IPS DF 6.9 (cell line): ENCODE measurements at places on chromosomes 11 and 22.

GRCh38 chr11:114079511-114080065, 20.1 kb downstream of the ZBTB16 start:
- H3K27me3 ChIP-seq, result peaks cover 12% of the 10 kb centered on the region; the same call in 1 of the 2 replicates
- no peak overlapping the region for H3K4me3 ChIP-seq
- H3K4me1 ChIP-seq, result peaks cover 4% of the 10 kb centered on the region
- no peak for DNase-seq
- H3K27ac ChIP-seq, result no peak overlapping the region
- no peaks in the 10 kb centered on the region; the same call in 1 of the 2 replicates for H3K36me3 ChIP-seq

- no peak overlapping the region for H3K4me3 ChIP-seq
- no peaks in the 10 kb centered on the region for H3K36me3 ChIP-seq
- H3K27ac ChIP-seq, result no peak overlapping the region
- H3K4me1 ChIP-seq, result no peaks in the 10 kb centered on the region
- DNase-seq, result no peak
Observed at GRCh38 chr11:117075186-117075585, 23.0 kb downstream of the SIK3 start.

GRCh38 chr11:5232176-5232575, 2.1 kb downstream of the HBD start:
- no peak for DNase-seq
- H3K27me3 ChIP-seq, result no peaks in the 10 kb centered on the region
- no peak overlapping the region for H3K4me3 ChIP-seq
- no peak overlapping the region for H3K27ac ChIP-seq
- H3K36me3 ChIP-seq, result no peaks in the 10 kb centered on the region
- H3K4me1 ChIP-seq, result no peaks in the 10 kb centered on the region

GRCh38 chr11:11430431-11430830, 77.4 kb upstream of the CSNK2A3 start:
- H3K4me3 ChIP-seq, result no peak overlapping the region
- no peaks in the 10 kb centered on the region for H3K27me3 ChIP-seq
- H3K4me1 ChIP-seq, result no peaks in the 10 kb centered on the region
- H3K36me3 ChIP-seq, result no peaks in the 10 kb centered on the region
- no peak overlapping the region for H3K27ac ChIP-seq
- DNase-seq, result no peak

GRCh38 chr11:3609416-3610265, 32.2 kb downstream of the ART5 start:
- H3K36me3 ChIP-seq, result no peaks in the 10 kb centered on the region
- H3K27ac ChIP-seq, result no peak overlapping the region
- DNase-seq, result peak; percentile 48
- no peak overlapping the region for H3K4me3 ChIP-seq
- H3K4me1 ChIP-seq, result no peaks in the 10 kb centered on the region

DNA sequence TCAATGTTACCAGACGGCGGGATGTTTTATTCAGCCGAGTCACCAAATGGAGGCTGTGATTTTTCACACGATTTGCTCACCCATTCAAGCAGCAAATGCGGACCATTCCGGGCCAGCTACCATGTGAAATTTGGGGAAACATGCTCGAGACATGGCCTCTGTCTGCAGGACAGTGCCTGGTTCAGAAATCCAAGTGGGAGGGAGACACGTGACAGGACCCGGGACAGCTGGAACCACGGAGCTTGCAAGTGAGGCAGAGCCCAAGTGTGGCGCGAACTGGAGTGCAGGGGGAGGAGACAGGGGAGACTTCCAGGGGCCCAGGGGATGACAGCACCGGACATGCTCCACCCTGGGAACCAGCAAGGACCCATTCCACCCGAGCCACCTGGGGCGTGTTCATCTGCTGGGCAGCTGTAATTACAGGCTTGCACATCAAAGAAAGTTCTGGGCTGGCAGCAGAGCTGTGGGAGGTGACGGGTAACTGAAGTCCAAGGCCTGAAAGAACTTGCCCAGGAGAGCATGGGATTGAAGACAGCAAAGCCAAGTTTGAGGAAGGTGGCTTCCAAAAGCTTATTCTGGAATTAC, 16.5 kb downstream of the CERK start:
- H3K4me3 ChIP-seq, result no peak overlapping the region
- H3K27ac ChIP-seq, result no peak overlapping the region
- H3K36me3 ChIP-seq, result peaks cover 3% of the 10 kb centered on the region; the same call in 1 of the 2 replicates
- no peaks in the 10 kb centered on the region for H3K4me1 ChIP-seq

DNA sequence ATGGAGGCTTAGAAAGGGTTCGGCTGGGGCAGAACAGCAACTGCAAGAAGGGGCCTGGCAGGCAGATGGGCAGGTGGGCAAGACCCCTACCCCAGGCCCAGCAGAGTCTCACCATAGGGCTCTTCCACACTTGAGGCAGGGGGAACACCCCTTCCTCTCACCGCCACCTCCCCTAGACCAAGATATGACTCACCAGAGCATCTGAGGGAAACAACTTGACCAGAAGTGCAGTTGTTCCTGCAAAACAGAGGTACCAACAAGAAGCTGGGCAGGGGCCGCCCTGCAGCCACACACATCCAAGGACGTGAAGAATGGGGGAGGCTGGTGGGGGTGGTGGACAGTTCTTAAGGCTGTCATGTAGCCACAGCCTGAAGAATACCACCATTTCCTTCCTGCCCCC, 10.9 kb downstream of the TMPRSS5 start:
- DNase-seq, result no peak
- H3K4me1 ChIP-seq, result no peaks in the 10 kb centered on the region
- H3K36me3 ChIP-seq, result no peaks in the 10 kb centered on the region
- no peaks in the 10 kb centered on the region for H3K27me3 ChIP-seq
- H3K27ac ChIP-seq, result no peak overlapping the region

DNA sequence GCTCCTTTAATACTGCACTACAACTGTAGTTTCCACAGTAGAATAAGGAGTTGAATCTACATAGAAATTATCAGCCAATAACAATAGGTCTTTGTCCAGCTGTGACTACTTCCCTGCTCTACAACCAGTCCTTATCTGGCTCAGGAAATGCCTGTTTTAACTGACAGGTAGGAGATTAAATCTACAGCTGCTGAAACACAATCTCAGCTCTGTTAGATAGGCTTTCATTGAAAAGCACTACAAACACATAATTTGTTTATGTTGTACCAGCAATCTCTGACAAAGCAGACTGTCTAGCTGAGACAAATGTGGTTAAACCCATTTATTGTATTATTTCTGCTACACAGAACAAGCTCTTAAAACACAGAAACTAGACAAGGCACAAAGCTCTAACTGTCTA, 230.0 kb downstream of the SOX6 start:
- H3K27ac ChIP-seq, result no peak overlapping the region
- DNase-seq, result no peak
- no peaks in the 10 kb centered on the region for H3K27me3 ChIP-seq
- no peaks in the 10 kb centered on the region for H3K36me3 ChIP-seq
